ENCODE measurements at places on chromosomes 6 and 20.

DNA sequence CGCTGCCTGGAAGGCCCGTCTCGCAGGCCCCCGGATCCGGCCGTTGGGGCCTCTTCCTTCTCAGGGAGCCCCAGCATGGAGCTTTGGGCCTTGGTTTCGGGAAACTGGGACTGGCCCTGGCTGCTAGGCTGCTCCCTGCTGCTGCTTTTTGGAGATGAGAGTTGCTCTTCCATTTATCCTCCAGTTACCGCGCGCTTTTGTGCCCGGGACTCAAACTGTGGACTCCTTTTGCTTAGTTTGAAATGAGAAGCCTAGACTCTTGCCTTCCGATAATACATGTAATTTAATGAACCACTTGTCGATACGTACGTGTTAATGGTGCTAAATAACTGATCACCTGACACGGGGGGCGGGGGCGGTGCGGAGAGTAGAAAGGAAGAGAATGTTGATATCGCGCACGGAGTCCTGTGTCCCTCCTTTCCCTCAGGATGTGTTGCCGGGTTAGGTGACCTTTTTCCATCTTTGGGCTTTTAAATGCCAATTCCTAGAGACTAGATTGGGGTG is 968 bp downstream of the PHF3 start:
- peak; percentile 31 for DNase-seq

DNA sequence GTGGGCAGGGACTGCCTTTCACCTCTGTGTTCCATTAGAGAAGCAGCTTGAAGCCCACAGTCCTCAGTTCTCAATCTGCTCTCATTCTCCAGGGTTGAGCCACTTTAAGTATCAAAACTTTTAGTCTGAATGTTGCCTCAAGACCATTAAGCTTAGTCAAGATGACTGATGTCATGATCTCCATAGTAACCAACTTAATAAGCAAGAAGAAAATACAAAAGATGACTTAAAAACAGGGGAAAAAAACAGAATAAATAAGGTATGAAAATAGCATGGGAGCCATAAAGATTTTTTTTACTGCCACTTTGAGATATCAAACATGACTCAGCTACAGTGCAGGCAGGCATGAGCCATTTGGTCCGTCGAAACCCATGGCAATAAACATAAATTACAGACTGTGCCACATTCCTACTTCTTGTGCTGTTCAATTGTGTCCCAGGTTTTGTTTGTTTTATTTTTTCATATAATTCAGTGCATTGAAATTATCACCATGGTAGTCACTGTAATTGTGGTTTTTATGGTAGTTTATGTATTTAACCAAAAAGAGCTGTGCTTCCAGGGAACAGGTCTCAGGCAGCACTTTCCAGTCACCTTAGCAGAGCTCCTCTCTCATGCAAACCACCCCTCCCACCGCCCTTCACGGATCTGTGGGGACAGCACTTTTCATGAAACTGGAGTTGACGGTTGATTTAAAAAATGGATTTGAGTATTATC is 156.5 kb upstream of the INSM1 start:
- no peak for DNase-seq

GRCh38 chr20:50054626-50055511 is 58.1 kb downstream of the UBE2V1 start:
- no peak for DNase-seq

DNA sequence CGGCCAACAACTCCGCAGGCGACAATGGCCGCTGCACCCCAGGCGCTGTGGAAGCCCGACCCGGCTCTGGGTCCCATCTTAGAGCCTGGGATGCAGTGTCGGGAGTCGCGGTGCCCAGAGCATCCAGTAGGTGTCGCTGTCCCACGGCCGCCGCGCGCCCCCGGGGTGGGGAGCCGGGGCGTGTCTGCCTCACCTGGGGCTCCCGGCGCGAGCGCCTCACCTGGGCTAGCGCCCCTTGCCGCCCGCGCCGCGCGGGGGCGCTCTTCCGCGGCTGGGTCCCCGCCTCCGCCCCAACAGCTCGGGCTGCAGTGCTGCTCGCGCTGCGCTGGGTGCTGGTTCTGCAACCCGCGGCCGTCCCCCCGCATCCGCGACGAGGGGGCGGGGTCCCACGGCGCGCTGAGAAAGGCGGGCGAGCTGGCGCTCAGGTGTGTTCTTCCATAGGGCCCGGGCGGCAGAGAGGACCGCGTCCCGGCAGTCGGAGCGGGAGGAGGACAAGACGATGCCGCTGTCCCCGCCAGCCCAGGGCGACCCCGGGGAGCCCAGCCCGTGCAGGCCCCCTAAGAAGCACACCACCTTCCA is at the start of gene CRYBG1:
TSS of gene CRYBG1 (plus strand) at position 308 of the 579 bp plus-strand sequence. CDS start at position 500, 192 bp downstream.
- peak; percentile 64 for DNase-seq

- no peak for DNase-seq
Observed at GRCh38 chr20:62824476-62825332, 7.9 kb downstream of the COL9A3 start.

- DNase-seq = peak; percentile 100
Observed at GRCh38 chr6:41072836-41073202, at the start of gene NFYA. Gene NFYA, plus strand, starts transcription at chr6:41072974. Its CDS starts 6,116 bp downstream, at chr6:41079090.

DNA sequence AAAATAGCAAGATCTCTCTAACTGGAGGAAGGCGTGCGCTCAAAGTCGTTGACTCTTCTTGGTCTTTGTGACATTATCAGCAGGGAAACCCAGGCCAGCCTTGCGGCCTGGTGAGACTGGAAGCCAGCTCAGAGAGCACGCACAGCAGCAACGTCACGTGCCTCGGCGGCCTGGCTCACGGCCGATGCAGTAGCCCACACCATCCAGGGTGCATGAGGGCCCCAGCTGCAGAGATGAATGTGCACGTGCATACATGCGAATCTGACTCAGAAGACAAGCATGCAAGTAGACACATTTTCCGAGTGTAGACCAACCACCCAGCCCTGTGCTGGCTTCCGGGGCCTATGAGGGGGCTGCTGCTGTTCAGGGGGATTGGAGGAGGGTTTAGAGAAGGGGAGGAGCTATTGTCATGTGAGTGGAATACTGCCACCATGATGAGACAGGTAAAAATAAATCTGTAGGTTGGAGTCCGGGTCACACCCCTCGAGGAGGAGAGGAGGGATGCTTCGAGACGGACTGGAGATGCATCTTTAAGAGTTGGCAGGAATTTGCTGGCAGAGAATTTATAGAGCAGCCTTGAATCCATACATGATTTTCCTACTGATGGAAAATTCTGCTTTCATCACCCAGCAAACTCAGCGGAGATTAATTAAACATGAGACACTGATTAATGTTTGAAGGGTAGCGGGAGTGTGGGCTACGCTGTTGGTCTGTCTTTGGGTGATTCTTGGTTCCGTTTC is 388.2 kb downstream of the CDH4 start:
- no peak for DNase-seq

GRCh38 chr6:73234733-73235132 is 9.4 kb upstream of the KHDC1L start:
- no peak for DNase-seq

GRCh38 chr6:113103634-113104361 is 753.3 kb upstream of the MARCKS start:
- no peak for DNase-seq

DNA sequence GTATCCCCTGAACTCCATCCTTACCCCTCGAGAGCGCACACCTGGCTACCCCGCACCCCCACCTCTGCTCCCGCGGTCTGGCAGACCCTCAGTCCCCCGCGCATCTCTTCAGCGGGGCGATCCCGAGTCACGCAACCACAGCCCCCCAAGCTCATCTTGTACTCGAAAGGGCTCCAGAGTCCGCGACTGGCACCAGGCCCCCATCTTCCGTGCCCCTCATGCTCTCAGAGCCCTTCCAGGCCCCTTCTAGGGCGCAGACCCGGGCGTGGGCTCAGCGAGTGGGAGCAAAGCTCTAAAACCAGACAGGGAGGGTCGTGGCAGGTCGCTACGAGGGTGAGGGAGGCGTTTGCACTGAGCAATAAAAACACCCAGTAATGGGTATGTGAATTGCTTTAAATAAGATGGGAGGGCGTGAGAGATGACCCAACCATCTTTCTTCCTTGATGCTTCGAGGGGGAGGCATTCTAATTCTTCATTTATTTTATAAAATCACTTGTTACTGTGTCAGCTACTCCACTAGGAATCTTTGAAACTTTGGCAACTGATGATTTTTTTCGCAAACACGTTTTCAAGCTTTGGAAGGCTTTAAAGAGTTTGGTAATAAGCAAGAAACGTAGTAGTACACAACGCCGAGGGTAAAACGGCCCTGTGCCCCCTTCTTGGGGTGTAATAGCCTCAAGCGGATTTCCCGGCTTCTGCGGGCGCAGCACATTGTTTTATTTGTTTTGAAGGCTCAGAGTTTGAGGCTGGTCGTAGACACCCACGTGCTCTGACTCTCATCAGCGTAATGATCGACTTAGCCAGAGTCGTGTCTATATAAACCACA is 42.6 kb upstream of the SUPT3H start:
- DNase-seq = peak; percentile 45

DNA sequence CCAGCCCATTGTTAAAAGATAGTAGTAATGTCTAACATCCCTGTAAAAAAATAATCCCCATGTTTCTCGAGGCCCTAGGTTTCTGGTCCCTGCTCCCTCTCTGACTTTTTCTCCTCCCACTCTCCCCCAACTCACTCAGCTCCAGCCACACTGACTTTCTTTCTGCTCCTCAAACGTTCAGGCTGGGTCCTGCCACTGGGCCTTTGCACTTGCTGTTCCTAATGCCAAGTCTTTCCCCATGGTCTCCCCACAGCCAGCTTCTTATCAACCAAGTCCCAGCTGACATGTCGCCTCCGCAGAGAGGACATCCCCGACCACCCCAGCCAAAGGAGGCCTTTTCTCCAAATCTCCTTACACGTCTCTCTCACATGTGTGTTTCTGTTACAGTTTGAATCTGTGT is 21.8 kb upstream of the PTGIS start:
- DNase-seq = no peak

- no peak for DNase-seq
Observed at GRCh38 chr6:159842035-159842434, 42.0 kb downstream of the PNLDC1 start.

DNA sequence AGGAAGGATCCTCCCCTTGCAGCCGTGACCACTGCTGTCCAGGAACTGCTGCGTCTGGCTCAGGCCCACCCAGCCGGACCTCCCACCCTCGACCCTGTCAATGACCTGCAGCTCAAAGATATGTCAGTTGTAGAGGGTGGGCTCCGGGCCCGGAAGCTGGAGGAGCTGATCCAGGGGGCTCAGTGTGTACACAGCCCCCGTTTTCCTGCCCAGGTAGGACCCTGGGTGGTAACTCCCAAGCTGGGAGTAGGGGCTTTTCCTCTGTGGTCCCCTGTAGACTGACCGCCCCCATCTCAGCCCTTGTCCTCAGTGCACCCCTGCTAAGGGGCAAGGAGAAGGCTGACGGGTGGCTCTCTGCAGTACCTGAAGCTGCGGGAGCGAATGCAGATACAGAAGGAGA is 3.6 kb downstream of the DXO start:
- no peak for DNase-seq

- no peak for DNase-seq
Observed at GRCh38 chr6:48150701-48151100, 39.7 kb upstream of the PTCHD4 start.

DNA sequence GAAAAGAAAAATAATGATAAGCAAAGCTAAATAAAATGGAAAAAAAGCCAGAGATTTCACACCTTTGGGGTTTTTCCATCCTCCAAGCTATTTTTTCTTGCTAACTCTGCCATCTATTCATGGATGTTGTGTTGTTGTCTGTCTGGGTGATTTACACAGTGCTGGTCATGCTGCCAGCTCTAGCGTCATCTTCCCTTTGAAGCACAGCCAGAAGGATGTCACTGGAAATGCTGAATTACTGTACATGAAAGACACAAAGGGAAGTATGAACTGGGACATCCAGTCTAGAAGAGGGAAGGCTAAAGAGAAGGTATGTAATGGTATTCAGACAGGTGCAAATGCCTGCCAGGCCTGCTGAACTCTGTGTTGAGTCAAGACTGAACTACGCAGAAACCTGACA is 241.9 kb upstream of the STXBP5 start:
- no peak for DNase-seq

DNA sequence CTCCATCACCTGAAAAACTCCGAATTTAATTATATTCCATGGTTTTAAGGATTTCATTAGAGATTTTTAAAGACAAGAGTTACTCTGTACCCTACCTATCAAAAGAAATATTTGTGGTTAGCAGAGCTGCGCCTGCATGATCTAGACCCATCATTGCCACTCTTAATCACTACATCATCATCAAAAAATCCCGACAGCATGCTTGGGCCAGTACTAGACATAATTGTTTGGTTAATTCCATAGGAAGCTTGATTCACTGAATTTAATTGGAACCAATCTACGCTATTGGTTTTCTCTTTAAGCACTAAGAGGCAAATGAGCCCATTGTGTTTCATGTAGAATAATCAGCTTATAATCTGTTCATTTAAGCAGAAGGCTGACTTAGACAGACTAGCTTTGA is 33.4 kb upstream of the RNF217 start:
- DNase-seq = no peak

GRCh38 chr6:49264496-49264895 is 198.6 kb downstream of the MMUT start:
- no peak for DNase-seq

GRCh38 chr6:106727480-106728149 is 98.2 kb downstream of the QRSL1 start:
- no peak for DNase-seq
